ENCODE measurements at places on chromosomes 12 and 14.

DNA sequence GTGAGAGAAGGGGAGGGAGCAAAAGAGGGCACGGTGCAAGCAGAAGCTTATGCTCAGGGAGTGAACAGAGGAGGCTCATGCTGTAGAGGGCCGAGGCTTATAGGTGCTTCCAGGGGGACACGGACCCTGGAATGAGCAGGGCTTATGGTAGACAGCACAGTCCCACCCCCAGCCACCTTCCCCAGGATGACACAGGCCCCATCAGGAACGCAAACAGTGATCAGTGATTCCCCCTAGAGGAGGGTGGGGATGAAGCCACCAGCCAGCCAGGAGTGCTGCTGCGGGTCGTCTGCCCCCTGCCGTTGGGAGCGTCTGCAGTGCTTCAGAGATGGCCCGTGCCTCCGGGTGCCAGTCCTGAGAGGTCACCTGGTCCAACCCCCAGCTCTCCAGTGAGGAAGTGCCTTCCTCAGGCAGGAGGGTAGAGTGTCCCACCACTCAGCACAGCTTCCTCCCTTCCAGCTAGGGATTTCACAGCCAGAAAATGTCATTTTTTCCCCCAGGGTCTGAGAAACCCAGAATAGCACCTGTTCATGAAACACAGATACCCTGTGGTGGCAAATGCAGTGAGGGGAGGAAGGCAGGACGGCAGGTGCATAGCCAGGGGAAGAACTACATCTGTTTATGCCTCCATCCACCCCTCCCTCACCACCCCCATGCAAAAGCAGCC is 60.7 kb downstream of the SLC6A12 start:
- DNase-seq = peak; percentile 31

DNA sequence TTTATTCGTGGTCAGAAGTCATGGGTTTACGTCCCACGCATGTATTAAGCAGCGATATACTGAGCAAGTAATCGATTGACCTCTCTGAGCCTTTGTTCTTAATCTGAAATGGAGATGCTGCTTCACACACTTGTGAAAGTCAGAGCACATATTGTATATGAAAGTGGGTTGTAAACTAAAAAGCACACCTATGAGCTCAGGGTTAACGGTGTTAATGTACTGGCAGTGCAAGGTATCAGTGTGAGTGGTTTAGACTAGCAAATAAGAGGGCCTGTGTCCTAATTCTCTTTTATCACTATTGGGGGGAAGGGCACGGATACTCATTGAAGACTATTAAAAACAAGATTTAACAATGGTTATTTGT is 676 bp downstream of the MRPL42 start:
- no peak for DNase-seq

DNA sequence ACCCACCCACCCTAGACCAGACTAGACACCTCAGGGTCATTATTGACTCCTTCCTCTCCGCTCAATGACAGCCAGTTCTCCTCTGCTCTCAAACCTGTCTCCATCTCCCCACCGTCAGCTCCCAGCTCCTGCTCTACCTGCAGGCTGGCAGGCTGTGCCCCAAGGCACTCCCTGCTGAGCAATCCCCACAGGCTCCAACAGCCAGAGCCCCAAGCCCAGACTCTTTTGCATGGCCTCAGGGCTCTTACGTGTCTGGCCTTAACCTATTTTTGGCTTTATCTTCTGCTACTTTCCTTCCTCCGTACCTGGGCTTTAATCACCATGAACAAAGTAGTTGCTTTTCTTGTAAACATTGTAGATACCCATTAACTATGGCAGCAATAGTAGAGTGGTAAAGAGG is 162.9 kb upstream of the PRMT8 start:
- DNase-seq = no peak

- no peak for DNase-seq
Measured at GRCh38 chr12:14860490-14860889, 17.2 kb upstream of the ART4 start.

DNA sequence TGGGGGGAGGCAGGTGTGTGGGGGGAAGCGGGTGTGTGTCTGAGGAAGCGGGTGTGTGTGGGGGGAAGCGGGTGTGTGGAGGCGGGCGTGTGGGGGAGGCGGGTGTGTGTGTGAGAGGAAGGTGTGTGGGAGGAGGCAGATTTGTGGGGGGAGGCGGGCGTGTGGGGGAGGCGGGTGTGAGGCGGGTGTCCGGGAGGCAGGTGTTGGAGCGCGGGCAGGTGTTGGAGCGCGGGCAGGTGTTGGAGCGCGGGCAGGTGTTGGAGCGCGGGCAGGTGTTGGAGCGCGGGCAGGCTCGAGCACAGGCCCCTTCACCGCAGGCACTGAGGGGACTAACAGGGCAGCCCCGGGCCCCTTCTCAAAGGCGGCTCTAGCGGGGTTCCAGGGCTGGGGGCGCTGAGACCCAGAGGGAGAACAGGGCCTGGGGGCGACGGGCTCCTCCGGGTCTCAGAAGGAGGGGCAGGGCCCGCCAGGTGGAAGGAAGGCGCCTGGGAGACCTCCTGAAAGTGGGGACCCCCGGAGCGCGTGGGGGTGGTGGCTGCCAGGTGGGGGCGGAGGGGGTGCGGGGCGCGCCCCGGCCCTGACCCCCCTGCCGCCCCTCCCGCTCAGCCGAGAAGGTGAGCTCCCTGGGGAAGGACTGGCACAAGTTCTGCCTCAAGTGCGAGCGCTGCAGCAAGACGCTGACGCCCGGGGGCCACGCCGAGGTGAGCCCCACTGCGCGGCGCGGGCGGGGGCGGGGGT is 3.2 kb downstream of the CRIP2 start:
- DNase-seq = no peak

- no peak for DNase-seq
Measured at GRCh38 chr12:93060666-93061472, 131.8 kb upstream of the EEA1 start.

- DNase-seq = no peak
Measured at GRCh38 chr14:92967346-92967926, 44.5 kb downstream of the CHGA start.

DNA sequence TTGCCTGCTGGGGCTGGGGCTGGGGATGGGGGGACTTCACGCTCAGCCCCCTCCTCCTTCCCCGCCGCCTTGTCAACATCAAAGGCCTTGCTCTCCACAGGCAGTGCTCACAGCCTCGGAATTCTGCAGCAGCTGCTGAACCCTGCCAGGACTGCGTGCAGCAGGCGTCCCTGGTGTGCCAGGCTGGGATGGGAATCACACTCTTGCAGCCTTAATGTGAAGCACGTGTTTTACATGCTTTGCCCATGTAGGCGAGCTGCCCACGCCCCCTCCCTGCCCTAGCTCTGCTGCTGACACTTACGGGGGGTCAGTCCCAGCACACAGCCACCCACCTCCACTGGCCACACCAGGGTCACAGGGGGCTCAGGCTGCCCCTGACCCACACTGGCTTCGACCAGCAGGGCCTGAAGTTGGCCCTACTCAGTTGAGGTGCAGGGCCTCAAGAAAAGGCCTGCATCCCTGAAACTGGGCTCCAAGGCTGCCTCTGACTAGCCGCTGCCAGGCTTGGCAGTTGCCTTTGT is 276.2 kb upstream of the RTL1 start:
- no peak for DNase-seq

DNA sequence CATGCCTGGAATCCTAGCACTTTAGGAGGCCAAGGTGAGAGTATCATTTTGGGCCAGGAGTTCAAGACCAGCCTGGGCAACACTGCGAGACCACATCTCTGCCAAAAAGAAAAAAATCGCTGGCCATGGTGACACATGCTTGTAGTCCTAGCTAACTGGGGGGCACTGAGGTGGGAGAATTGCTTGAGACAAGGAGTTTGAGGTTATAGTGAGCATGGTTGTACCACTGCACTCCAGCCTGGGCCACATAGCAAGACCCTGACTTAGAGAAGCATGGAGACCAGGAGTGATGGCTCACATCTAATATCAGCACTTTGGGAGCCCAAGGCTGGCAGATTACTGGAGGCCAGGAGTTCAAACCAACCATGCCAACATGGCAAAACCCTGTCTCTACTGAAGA is 9.2 kb downstream of the PTGES3 start:
- no peak for DNase-seq

- DNase-seq = no peak
Measured at GRCh38 chr12:6225630-6226001, 25.4 kb downstream of the CD9 start.

GRCh38 chr14:31582286-31582691 is 21.1 kb downstream of the NUBPL start:
- no peak for DNase-seq

DNA sequence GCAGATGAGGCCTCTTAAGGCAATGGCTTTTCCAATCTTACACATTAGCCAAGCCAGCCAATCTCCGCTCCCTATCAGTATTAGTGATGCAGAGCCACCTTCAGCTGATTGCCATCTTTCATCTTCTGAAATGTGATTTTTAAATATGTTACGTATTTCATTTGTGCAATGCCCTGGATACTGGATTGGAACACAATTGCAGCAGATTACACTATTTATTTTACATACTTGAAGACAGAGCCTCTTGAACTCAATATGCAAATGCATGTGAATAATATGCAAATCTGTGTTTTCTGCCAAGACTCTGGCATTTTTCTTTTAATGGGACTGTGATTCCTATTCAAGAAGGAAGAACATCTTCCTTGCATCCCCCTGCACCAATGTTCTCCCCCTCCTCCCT is 90.5 kb downstream of the GRIN2B start:
- DNase-seq = no peak

DNA sequence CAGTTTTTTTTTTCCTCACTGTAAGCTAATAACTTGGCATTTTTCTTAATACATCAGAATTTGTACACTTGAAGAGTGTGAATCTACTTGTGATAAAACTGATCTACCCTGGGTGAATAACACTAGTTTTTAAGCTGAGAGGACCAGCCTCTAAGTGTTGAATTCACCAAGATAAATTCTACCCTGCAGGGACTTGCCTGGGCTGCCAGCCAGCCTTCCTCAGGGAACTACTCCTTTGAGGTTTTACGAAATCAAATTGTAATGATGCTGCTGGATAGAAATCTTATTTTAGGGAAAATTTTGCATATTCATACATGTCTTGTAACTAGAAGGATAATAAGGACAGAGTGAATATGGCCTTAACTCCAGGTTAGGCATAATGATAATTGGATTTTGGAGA is 1.9 kb downstream of the MED21 start:
- DNase-seq = no peak

- no peak for DNase-seq
Measured at GRCh38 chr14:28759653-28760313, 6.8 kb upstream of the FOXG1 start.

- no peak for DNase-seq
Measured at GRCh38 chr12:97235102-97235501, 227.5 kb upstream of the RMST start.

DNA sequence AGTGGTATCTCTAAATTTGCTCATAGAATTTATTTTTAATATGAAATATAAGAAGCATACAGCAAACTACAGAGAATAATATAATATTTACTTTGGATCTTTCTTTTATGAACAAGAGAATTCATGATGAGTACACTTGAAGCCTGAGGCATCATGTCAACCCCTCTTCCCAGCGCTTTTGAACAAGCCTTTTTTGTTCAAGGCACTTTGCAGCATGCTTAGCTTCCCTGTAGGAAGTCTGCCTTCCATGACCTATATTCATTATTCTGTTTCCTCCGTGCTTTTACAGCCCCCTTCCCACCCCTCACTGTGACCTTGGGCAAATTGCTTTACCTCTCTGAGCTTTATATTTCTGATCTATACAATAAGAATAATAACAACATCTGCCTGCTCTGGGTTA is 41.6 kb downstream of the SCN8A start:
- DNase-seq = no peak

GRCh38 chr14:94122438-94122837 is 7.0 kb downstream of the IFI27L2 start:
- no peak for DNase-seq

DNA sequence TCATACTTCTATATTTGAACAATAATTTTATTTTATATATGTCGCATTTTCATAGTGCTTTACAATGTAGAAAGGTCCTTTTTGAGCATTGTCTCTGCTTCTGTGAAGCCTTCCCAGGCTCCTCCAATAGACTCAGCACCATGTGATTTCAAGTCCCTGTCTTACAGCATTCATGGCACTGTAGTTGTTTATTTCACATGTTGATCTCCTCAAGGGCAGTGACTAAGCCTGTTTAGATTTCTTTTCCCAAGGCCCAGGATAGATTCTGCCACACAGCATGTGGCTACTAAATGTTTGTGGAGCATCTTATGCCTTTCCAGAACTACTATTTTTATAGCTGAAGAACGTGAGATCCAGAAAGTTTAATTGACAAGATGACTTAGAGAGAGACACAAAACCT is 391.7 kb downstream of the TMEM117 start:
- no peak for DNase-seq

DNA sequence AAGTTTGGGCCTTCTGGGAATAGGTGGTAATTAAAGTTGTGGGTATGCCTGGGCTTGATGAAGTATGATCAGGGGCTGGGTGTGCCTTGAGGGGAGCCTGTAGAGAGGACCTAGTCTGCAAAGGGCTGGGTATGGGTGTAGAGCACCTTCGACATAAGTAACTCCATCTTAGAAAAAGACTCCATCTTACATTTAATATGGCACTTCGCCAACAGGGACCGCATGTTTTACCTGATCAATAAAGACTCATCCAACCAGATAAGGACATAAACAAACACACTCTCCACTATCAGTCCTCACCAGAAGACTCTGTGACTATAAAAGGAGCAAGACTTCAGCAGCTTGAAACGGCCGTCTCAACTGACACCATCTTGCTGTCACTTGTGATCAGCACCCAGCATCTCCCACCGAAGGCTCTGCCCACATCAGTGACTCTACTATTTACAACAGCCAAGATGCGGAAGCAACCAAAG is 23.5 kb upstream of the GPR68 start:
- no peak for DNase-seq

DNA sequence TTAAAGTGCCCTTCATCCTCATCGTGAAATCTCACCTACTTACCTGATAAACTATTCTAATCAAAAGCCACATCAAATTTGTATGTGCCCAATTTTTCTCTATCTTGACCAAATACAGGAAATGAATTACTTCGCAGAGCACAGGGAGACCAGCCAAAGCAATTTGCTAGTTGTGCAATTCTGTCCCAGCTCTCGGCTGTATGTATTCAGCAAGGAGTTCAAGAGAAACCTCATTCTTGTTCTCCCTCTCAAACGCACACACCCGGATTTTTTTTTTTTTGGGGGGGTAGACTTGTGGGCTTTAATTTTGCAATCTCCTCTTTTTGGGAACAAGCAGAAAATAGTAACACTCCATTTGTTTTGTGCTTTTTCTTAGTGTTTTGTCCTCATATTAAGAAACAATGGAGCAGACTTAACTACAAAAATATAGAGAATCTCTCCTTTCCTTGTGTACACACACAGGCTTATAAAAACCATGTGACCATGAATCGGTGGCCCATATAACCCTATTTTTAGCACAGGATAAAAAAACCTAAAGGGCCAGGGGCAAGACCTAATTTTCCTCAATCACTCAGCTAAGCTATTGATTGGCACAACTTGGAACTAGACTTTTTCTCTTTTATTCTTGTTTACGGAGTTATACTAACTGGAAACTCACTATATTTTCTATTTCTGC is 64.2 kb downstream of the MBIP start:
- no peak for DNase-seq

Data from Caki2 (cell line).